ENCODE measurements at places on chromosomes 2 and 18. TPM values are rescaled to one million over a fixed set of nuclear protein-coding genes. Genes with fewer than 3 reads are reported as not detected.

The PAX3 gene
- not detected for polyA plus RNA-seq

GRCh38 chr2:62205554-62205953, 9.6 kb downstream of the B3GNT2 start:
- no peak for DNase-seq

DNA sequence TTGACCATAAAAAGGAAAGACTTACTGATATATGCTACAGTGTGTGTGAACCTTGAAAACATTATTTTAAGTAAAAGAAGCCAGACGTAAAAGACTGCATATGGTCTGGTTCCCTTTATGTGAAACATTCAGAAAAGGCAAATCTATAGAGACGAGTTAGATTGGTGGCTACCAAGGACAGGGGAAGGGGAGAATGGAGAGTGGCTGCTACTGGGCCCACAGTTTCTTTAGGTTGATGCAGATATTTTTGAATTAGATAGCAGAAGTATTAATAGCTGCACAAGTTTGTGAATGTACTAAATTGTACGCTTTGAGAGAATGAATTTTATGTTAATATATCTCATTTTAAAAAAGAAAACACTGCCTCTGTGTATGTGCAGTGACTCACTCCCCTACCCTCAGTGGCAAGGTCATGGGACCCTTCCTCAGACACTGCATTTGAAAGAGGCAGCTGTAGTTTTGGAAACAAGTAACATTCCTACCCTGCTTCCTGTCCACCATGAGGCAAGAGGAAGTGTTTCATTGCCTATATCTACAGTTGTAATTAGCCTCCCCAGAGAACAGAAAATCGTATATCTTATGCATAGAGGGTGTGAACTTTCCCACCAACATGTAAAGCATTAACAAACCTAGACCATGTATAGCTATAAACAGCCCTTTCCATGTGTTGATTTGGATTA, 29.8 kb upstream of the ARMC9 start:
- no peak for DNase-seq

GRCh38 chr2:145090841-145091761, 571.2 kb upstream of the ZEB2 start:
- DNase-seq, result no peak

DNA sequence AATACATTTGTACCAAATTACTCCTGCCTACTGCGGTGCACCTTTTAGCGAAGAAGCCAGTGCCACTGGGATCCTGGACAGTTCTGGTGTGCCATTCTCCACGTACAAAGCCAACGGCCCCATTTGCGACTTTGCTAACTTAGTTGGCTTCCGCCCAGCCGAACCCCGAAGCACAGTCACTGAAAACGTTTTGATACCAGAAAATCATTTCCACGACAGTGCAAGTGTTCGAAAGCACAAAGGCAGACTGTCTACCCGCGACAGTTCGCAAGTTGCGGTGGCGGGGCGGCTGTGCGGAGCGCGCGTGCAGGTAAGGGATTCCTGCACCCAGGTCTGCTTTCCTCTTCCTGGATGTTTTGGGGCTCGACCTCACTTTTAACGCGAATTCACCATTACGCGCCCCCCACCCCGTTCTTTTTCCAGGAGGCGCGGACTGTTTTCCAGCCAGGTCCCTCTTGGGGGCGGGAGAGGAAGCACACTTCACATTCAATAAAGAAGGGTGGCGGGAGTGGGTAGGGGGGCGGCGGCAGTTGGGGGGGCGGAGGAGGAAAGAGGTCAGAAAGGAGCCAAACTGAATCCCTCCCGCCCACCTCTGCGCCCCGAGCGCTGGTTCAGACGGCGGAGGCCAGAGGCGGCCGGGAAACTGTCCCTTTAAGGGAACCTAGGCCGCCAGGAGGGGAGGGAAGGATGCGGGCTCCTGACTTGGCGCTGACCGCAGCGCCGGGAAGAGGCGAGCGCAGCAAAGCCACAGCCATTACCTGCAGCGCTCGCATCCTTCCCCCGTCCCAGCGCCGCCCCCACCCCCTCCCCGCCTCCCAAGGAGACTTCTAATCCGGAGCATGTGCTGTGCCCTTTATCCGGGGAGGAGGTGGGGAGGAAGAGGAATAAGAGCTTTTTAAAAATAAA, 107.4 kb upstream of the KCTD1 start:
- DNase-seq, result no peak

DNA sequence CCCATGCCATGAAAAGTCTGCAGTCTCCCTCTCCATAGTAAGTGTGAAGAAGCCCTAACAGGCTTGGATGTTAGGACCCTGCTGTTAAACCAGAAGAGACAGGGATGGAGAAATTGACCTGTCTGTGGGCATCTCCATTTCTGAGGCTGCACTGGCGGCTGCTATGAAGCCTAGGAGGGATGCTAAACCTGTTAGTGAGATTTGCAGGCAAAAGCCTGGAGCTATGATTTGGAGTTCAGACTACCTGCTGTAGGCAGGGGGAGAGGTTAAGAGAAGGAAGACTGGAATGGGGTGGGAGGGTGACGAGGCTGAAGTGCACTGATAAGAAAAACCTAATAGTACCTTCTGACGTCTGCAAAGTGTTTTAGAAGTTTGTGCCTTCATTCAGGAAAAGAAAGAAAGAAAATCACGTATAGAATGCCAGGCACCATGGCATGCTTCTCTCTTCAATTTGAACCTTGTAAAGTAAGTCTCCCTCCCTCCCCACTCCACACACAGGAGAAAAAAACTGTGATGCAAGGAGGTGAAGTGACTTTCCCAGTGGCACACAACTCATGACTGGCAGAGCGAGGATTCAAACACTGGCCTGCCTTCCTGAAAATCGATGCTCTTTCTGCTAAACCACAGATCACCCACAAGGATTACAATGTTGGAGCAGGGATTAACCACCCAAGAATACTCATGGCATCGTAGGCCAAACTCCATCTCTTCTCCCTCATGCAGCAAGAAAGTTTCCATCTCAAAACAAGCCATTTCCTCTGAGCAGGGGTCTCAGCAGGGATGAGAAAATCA, 98.5 kb upstream of the PKDCC start:
- no peak for DNase-seq
